ENCODE measurements at places on chromosomes 3 and 15.

DNA sequence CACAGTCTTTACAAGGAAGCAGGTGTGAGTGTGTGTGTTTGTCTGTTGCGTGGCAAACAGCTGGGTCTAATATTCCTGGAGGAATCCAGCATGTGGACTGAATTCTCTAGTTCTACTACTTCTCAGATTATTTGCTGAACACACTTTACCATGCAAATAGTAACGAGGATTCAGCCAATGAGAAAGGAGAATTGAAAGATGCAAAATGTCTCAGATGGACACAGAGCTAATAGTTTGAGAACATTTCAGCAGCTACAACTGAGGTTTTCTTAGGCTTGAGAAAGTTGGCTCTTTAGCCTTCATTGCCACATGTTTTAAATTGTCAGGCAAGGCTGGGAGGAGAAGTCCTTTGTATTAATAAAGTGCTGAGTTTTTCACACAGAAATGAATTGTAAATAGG, 568.0 kb upstream of the MDFIC2 start:
- no peaks in the 10 kb centered on the region for H3K36me3 ChIP-seq
- H3K27me3 ChIP-seq, result no peaks in the 10 kb centered on the region
- no peak overlapping the region for H3K27ac ChIP-seq

DNA sequence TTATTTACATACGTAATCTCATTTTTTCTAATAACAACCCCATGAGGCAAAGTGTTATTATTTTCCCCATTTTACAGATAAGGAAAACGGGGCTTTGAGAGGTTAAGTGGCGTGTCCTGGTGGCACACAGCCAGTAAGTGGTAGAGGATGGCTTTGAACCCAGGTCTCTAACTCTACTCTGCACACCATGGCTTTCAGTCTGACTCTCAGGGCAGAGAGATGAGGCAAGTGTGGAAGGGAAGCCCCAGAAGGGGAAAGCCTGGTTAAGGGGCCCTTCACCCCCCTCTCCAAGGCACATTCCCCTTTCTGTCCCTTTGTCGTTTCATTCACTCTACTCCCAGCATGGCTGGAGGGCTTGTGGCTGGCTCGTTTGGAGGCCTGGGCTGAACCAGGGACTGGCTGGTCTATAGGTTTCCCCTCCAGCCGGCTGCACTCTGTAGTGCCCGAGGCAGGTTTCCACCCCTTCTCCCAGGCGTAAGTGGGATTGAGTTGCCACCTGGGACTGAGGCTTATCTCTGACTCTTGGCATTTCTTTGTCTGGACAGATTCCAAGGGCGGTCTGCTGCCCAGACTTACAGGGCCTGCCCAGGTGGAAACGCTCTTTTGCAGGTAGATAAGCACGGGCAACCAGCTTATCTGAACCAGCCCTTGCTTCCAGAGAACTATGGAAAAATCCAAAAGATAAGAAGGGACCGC, 12.1 kb downstream of the SEMA4B start:
- H3K4me3 ChIP-seq, result peak overlapping the region; percentile 49
- peaks cover 50% of the 10 kb centered on the region for H3K36me3 ChIP-seq
- DNase-seq, result peak; percentile 83
- H3K27ac ChIP-seq, result peak overlapping the region; percentile 99

DNA sequence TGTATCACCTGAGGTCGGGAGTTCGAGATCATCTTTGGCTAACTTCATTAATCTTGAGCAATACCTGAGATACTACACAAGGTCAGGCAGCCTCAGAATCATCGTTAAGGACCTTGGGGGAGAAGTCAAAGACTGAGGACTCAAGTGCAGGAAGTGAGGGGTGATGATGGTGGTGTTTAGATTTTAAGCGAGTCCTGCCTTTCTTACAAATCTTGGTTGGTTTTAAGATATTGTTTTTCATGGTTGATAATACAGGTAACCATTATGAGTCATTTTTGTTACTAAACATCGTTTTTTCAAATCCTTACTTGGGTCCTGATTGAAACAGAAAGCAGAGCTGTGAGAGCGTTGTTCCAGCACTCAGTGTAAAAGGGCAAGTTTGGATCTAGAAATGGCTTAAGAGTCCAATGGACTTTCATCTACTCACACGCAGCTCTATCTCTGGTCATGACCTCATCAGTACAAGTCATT, 4.1 kb downstream of the RASGRP1 start:
- no peaks in the 10 kb centered on the region for H3K4me1 ChIP-seq
- no peak overlapping the region for H3K27ac ChIP-seq
- no peak for DNase-seq
- no peaks in the 10 kb centered on the region for H3K36me3 ChIP-seq
- H3K4me3 ChIP-seq, result no peak overlapping the region

DNA sequence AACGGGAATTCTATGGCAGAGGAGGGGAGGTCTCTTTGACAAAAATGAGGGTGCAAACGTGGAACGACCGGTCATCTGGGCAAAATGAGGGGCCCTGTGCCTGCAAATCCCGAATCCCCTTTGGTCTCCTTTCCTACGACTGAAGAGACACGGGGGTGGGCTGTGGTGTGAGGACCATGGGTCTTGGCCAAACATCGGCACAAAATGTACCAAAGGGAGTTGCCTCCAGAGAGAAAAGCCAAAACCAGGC, 498 bp downstream of the ZNF280D start:
- H3K27me3 ChIP-seq, result no peaks in the 10 kb centered on the region
- peaks cover 10% of the 10 kb centered on the region for H3K4me1 ChIP-seq
- H3K27ac ChIP-seq, result peak overlapping the region; percentile 58
- peak overlapping the region; percentile 88 for H3K4me3 ChIP-seq
- H3K36me3 ChIP-seq, result 0 out of 2 replicates have a peak, but pooled peaks cover 3% of the 10 kb centered on the region
- DNase-seq, result no peak

DNA sequence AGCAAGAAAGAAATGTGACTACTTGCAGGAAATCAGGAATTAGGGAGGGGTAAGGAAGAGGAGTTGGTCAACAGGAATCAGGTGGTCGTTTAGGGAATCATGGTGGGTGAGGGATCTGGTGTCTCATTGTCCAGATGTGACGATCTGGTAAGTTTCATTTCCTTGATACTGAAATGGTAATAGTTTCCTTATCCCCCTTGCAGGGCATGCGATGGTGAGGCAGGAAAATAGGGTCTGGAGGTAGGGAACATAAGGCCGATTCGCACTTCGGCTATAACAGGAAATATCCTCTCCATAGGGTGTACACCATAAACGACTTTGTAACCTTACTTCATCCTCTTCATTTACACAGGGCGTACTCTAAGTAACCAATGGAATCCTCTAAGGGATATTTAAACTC, 574 bp upstream of the LRRC34 start:
- H3K36me3 ChIP-seq, result no peaks in the 10 kb centered on the region
- H3K4me3 ChIP-seq, result peak overlapping the region; percentile 61
- no peak overlapping the region for H3K27ac ChIP-seq
- peaks cover 16% of the 10 kb centered on the region for H3K4me1 ChIP-seq

DNA sequence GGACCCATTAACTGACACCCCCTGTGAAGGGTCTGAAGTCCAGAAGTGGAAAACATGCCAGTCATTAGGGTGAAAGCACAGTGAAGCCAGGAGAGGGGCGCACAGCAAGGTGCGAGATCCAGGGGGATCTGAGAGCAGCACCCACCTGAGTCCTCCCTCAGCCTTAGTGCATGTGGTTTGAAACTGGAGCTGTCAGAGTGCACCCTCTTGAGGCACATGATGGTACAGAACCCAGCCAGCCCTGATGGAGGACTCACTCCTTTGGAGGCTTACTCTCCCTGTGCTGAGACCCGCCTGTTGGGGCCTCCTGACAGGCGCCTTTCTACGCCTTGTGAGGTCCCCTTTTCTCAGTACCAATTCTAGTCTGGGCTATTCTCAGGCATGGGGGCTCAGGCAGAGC, 77.8 kb downstream of the IL20RB start:
- no peaks in the 10 kb centered on the region for H3K4me1 ChIP-seq
- no peaks in the 10 kb centered on the region for H3K36me3 ChIP-seq
- no peaks in the 10 kb centered on the region for H3K27me3 ChIP-seq
- DNase-seq, result no peak

DNA sequence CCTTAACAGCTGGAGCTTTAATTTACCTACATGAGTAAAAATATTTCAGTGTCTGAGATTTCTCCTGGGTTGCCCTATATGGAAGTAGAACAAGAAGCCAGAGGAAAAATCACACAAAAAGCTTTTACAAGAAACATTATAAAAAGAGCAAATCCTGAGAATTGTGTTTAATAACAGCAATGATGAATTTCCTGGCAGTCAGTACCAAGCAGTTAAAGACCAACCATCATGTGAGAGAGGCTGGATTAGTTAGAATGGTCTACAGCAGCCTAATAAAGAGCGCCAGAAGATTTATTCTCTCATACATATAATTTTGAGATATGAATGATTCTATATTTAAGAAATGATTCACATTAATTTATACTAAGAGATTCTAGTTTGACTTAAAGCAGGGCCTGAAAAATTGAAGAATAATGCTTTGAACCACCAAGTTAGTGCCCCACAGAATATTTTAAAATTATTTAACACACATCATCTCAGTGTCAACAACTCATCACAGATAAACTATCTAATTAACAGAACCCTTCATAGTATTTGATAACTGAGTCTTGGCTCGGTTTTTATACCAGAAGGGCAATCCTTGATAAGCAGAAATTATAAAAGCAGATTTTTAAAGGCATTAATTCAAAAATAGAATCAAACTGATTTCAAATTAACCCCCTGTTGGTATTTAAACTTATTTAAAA, 59.9 kb upstream of the DPH6 start:
- DNase-seq, result no peak
- no peaks in the 10 kb centered on the region for H3K27me3 ChIP-seq
- no peak overlapping the region for H3K27ac ChIP-seq
- H3K36me3 ChIP-seq, result no peaks in the 10 kb centered on the region
- H3K4me1 ChIP-seq, result no peaks in the 10 kb centered on the region
